ENCODE measurements at places on chromosomes 5 and 9.
A peak's percentile ranks its signal among the peaks of the same experiment; 100 is the strongest.

GRCh38 chr5:66570201-66570600 is 26.0 kb upstream of the MAST4 start:
- no peak for DNase-seq

DNA sequence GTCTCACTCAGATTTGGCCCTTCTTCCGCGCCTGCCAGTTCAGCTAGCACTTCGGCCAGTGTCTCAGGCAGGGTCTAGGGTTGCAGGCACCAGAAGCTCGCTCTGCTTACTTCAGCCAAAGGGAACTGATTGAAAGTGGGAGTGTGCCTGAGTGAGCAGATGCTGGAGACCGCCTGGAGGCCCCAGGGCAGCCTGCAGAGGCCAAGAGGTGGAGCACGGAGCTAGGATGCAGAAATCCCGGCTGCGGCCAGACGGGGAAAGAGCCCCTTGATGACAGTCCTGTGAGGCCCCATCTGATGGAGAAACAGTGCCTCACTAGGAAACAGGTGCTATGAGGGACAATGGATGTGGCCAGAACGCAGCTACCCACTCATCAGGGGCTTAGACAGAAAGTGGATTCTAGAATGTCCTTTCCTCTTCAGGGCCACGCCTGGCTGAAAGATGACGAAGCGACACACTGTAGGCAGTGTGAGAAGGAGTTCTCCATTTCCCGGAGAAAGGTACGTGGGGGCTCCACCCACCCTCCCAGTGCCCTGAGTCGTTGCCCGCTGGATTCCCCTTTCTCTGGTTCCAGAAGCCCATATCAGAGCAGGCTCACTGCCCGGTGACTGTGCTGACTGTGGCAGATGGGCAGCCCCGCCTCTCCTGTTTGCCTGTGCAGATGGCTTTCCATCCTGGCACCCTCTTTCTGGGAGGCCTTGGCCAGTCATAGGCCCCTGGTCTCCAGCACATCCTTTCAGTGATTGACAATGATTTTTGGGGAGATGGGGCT is 16.1 kb downstream of the HNRNPH1 start:
- no peak for DNase-seq

- DNase-seq: no peak
Observed at GRCh38 chr5:33205727-33206410, 234.9 kb upstream of the TARS1 start.

GRCh38 chr5:87705876-87706275 is 293.1 kb upstream of the CCNH start:
- no peak for DNase-seq

GRCh38 chr5:142280066-142281007 is 44.5 kb downstream of the SPRY4 start:
- no peak for DNase-seq

DNA sequence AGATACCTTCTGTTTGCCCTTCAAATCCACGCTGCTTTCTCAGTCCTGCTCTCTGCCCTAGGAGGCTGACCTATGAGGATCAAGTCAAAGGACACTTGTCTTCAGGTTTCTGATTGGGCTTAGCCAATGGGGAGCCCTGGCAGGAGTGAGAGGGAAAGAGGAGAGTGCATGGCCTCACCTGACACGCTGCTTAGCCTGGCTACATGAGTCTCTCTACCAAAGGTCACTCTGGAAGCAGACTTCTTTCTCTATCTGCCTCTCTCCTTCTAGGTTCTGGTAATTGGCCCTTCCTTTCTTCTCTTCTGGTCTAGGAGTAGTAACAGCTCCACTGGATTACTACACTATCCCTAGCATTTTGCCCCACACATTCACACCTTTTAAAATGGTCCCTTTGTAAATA is 13.1 kb downstream of the ARSB start:
- DNase-seq: no peak

DNA sequence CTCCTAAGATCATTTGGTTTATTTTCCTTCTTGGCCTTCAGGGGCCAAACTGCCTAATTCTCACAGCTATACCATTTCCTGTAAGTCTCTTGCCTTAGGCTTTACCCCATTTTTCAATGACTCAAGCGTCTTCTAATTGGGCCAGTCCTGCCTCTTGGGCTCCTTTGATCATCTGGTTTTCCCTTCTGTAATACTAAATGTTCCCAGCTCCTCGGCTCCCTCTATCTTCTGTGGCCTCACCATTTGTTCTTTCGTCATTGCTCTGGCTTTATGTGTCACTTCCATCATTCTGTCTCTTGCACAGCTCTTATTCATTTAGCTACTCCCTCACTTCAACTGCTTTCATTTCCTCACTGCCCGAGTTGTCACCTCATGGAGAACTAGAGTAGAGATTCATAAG is 14.5 kb upstream of the SPINK7 start:
- DNase-seq: no peak

GRCh38 chr5:112063856-112064255 is 306.9 kb upstream of the NREP start:
- no peak for DNase-seq

DNA sequence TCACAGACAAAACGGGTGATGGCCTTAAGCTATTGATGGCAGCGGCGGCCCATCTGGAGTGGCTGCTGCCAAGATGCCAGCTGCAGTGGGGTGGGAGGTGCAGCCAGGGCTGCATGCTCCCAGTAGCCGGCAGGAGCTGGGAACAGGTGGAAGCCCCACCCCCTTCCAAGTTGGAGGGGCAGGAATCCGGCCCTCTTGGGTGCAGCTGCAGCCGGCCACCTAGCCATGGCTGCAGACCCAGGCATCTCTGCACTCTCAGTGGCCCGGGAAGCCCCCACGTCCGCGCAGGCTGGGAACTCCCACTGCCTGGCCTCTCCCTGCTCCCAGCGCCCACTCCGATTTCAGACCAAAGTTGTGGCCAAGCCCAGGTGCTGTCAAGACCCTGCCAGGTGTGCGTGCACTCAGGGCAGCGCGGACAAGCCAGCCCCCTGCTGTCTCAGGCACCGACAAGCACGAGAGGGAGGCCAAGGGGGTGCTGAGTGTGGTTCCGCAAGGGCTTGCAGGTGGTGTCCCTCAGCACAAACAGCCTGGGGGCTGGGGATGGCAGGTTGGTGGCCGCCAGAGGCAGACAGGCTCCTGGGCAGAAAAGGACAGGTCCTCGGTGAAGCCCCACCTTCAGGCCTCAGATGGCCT is 115.1 kb upstream of the TSLP start:
- no peak for DNase-seq

- no peak for DNase-seq
Observed at GRCh38 chr9:18909140-18910018, 123.6 kb downstream of the SAXO1 start.

DNA sequence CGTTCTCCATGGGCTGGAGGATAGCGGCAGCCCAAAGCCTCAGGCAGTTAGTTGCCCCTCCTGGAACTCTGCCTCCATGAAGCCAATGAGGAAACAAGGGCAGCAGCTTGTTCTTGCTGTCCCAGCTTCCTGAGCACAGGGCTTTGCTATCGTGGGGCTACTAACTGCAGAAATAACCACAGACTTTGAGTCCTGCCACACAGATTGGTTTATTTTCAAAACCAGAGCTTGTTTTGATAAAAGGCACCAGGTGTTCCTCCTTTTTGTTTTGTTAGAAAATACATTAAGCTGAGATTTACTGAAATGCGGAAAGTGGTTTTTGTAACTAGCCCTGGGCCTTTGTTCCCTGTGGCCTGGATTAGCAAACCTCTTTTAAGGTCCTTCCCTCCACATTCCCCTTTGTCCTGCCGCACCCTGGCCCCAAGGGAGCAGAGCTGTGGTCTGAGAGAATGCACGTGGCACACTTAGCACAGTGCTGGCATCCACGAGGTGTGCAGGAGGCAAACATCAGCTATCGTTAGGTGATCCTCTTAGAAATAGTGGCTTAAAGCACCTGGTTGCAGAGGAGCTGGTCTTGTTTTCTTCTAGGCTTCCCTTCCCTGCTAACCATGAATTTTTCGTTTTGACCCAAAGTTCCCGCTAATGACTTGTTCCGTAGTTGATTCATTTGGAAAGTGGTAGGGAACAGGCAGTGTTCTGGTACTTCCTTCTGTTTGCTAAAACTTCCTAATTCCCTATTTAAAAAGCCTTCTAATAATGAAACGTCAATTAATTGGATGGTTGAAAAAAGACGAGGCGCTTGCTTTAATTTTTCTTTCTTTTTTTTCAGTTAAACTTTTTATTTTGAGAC is 21.5 kb downstream of the MVB12B start:
- DNase-seq: no peak

- DNase-seq: no peak
Observed at GRCh38 chr9:14593406-14593805, 99.8 kb downstream of the ZDHHC21 start.

DNA sequence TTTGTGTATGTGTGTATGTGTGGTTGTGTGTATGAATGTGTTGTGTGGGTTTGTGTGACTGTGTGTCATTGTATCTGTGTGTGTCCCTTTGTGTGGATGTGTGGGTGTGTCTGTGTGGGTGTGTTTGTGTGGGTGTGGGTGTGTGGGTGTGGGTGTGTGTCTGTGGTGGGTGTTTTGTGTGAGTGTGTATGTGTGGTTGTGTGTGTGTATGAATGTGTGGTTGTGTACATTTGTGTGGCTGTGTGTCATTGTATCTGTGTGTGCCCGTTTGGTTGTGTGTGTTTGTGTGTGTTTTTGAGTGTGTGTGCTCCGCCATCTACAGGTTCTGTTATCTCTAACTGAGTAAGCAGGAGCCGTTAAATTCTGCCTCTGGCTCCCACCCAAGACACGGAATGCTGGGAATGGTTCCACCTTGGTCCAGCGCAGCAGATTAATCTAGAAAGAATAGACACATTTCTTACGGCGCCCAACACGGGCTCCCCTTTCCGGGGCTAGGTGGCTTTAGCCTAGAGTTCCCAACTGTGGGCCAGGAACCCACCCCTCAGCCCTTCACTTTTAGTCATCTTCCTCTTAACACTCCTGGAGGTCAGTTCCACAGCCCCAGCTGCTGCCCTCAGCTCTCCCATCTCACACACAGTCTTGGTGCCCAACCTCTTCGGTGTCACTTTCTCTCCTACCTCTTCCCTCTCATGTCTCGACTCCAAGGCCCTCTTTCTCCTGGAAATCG is 197.1 kb downstream of the TTLL11 start:
- no peak for DNase-seq

DNA sequence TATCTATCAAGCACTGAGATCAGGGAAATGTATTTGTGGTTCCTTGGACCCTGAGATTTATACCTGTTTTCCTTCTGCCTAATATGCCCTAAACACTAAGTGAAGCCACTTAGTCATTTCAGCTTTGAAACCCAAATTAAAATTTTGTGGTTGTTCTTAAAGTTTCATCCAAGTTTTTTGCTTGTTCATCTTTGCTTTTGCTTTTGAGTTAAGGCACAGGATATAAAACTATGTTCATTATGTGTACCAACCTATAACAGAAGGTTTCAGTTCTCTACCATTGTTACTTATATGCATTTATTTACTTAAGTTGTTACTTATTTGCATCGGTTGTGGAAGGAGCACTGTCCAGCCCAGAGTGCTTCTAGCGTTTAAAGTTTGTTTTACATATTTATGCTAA is 382.3 kb downstream of the PTPRD start:
- no peak for DNase-seq

DNA sequence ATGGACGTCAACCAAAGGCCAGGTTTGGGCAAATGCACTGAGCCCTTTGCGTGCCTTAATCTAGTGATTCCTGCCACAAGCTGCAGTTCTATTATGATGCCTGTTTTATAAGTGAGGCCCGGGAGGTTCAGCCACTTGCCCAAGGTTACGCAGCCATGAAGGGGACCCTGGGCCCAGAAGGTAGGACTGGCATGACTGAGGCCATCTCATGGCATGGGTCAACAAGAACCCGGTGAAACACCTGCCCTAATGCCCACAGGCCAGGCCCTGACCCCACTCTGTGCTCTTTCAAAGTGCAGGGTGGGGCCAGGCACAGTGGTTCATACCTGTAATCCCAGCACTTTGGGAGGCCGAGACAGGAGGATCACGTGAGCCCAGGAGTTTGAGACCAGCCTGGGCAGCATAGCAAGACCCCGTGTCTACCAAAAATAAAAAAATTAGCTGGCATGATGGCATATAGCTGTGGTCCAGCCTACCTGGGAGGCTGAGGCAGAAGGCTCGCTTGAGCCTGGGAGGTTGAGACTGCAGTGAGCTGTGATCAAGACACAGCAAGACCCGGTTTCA is 8.6 kb downstream of the NINJ1 start:
- no peak for DNase-seq

GRCh38 chr5:28265877-28266276 is 1227.5 kb upstream of the CDH9 start:
- no peak for DNase-seq

DNA sequence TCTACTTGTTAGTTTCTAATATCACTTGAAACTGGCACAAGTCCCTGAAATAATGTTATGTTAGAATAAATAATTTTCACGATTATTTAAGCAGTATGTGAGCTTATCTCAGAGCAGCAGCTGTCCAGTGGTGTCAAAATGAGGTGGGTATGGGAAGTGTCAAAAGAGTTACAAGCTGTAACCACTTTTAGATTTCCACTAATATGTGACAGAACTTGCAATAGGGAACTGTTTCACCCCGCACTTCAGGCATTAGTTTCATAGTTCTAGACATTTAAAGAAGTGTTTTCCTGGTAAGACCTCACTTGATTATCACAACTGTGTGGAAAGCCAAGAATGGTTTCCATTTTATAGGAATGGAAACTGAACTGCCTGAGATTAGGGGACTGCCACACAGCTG is 2.9 kb upstream of the ISCA1 start:
- DNase-seq: no peak

- DNase-seq: no peak
Observed at GRCh38 chr9:97363661-97364299, 48.1 kb upstream of the TDRD7 start.

GRCh38 chr5:124061663-124062062 is 549.7 kb downstream of the CSNK1G3 start:
- peak; percentile 82 for DNase-seq

GRCh38 chr9:121196389-121196788 is 5.3 kb downstream of the RAB14 start:
- no peak for DNase-seq

DNA sequence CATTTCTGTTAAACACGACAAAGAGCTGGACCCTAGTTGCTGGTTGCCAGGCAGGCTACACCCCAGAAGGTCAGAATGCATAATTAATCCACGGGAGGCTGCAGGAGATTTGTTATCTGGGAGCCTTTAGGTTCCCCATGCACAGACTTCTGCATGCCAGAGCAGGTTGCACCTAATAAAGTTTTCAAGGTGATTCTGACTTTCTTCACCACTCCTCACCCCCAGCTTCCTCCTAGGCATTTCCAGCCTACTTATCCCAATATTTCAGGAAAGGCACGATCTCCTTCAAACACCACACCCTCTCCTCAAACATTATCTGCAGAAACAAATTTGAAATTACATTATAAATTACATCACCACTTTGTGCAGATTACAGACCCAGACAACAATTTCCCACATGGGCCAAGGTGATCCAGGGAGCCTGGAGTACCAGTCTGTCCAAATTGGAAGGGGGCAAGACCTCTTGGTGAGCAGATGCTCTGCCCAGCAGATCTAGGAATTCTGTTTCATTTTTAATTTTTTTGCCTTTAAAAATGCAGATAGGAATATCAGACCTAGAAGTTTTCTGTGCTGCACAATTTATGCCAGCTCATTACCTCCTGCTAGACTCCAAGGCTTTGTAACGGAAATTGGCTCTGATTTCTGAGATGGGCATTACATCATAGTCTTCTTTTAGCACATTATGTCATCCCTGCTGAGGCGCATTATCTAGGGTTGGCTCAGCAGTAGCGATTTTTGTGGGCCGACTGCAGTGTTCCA is 363.4 kb upstream of the SLC30A5 start:
- DNase-seq: peak; percentile 81
